ENCODE measurements at places on chromosomes 16 and 17. TPM values are rescaled to one million over a fixed set of nuclear protein-coding genes. Genes with fewer than 3 reads are reported as not detected.

- no peak overlapping the region for H3K4me3 ChIP-seq
- H3K36me3 ChIP-seq: no peaks in the 10 kb centered on the region
- H3K27ac ChIP-seq: no peak overlapping the region
- no peaks in the 10 kb centered on the region for H3K4me1 ChIP-seq
Measured at GRCh38 chr16:10675216-10675615, 19.5 kb downstream of the TEKT5 start.

DNA sequence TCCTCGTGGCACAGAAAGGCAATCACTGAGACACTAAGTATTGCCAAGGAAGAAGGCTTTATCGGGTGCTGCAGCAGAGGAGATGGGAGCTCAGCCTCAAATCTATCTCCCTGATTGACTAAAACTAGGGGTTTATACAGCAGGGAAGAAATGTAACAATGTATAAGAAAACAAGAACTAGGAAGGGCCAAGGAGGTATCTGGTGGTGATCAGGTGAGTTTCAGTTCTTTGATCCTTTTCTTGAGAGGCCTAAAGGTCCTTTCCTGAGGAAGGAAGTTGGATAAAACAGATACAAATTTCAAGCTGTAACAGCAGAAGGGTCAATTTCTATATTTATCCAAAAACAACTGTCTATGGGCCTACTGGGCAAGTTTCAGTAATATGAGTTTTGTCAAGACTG lies 212.4 kb downstream of the COPRS start:
- H3K4me1 ChIP-seq: no peaks in the 10 kb centered on the region
- H3K27me3 ChIP-seq: no peaks in the 10 kb centered on the region
- no peaks in the 10 kb centered on the region for H3K36me3 ChIP-seq
- H3K4me3 ChIP-seq: no peak overlapping the region
- no peak for DNase-seq
- no peak overlapping the region for H3K27ac ChIP-seq

DNA sequence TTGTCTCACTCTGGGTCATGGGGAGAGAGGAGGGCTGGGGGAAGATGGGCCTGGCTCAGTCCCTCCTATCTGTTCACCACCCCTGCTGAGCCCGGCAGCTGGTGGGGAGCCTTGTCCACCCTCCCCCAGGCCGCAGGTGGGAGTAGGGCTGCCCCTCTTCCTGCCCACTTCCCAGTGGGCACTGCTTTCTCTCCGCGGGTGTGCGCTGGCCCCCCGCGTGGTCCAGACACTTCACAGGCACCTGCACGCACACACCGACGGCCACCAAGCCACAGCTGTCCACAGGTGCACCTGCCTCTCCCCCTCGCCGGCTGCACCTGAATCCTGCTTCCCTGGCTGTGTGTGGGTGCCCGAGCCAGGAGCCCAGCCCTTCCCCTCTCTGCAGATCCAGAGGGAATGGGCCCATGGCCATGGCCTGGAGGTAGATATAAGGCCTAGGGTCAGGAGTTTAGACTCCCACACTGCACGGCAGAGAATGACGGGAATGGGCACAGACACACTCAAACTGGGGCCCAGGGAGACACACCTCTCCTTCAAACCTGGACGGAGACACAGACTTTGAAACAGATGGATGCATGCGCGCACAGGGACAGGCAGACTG lies 2.0 kb downstream of the NHERF2 start:
- H3K4me1 ChIP-seq: peaks cover 48% of the 10 kb centered on the region
- no peak overlapping the region for H3K27ac ChIP-seq
- DNase-seq: peak; percentile 77
- no peaks in the 10 kb centered on the region for H3K27me3 ChIP-seq
- peaks cover 15% of the 10 kb centered on the region for H3K36me3 ChIP-seq

- H3K36me3 ChIP-seq: no peaks in the 10 kb centered on the region
- H3K27ac ChIP-seq: no peak overlapping the region
- no peaks in the 10 kb centered on the region for H3K4me1 ChIP-seq
- no peak for DNase-seq
Measured at GRCh38 chr16:83550183-83550569, 257.6 kb upstream of the HSBP1 start.

- H3K36me3 ChIP-seq: no peaks in the 10 kb centered on the region
- no peak overlapping the region for H3K4me3 ChIP-seq
- no peaks in the 10 kb centered on the region for H3K27me3 ChIP-seq
Measured at GRCh38 chr17:59367657-59368045, 36.2 kb downstream of the YPEL2 start.

DNA sequence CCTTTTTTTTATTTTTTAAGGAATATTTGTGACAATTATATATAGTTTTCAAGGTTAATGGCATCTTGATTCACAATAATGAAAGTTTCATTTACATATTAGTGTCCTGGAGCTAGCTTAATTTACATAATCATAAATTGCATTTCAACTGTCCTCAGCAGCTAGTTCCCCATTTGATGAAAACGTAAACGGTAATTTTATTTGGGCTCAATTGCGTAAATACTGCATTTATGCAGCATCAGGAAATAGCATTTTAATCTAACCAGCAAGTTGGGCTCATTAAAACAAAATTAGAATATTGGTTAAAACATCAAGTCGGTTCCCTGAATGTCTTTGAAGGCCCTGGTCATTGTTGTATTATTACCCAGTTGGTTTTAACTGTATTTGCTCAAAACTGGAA lies 136.8 kb upstream of the CDH5 start:
- no peak overlapping the region for H3K4me3 ChIP-seq
- no peak overlapping the region for H3K27ac ChIP-seq
- H3K27me3 ChIP-seq: no peaks in the 10 kb centered on the region
- H3K36me3 ChIP-seq: no peaks in the 10 kb centered on the region

- H3K27ac ChIP-seq: no peak overlapping the region
- no peaks in the 10 kb centered on the region for H3K36me3 ChIP-seq
- no peak for DNase-seq
- no peak overlapping the region for H3K4me3 ChIP-seq
- no peaks in the 10 kb centered on the region for H3K27me3 ChIP-seq
- H3K4me1 ChIP-seq: no peaks in the 10 kb centered on the region
Measured at GRCh38 chr17:43841282-43841681, 5.7 kb upstream of the CD300LG start.

DNA sequence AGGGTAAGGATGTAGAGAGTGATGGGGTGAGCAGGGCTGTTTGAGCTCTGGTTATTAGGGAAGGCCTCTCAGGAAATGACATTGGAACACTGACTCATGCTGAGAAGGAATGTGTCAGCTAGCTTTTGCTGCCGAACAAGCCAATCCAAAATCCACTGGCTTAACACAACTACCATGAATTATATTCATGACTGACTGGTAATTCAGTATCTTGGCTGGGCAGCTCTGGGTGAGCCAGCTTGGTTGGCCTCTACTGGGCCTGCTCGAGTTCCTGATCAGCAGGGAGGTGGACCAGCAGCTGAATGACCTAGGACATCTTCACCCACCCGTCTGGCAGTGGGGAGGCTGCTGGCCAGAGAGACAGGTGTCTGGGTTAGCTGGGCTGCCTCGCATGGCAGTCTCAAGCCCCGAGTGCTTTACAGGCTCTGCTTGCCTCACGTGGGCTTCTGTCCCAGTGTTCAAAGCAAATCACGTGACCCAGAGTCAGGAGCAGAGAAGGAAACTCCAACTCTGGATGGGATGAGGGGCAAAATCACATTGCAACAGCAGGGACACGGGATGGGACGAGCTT lies 209.4 kb downstream of the KATNIP start:
- no peak overlapping the region for H3K27ac ChIP-seq
- DNase-seq: no peak
- H3K27me3 ChIP-seq: no peaks in the 10 kb centered on the region
- H3K4me1 ChIP-seq: no peaks in the 10 kb centered on the region
- H3K4me3 ChIP-seq: no peak overlapping the region

- no peak overlapping the region for H3K4me3 ChIP-seq
- H3K27me3 ChIP-seq: no peaks in the 10 kb centered on the region
- no peak for DNase-seq
- peaks cover 2% of the 10 kb centered on the region for H3K4me1 ChIP-seq
- no peaks in the 10 kb centered on the region for H3K36me3 ChIP-seq
Measured at GRCh38 chr17:77460514-77461046, 319.8 kb downstream of the SEC14L1 start.

DNA sequence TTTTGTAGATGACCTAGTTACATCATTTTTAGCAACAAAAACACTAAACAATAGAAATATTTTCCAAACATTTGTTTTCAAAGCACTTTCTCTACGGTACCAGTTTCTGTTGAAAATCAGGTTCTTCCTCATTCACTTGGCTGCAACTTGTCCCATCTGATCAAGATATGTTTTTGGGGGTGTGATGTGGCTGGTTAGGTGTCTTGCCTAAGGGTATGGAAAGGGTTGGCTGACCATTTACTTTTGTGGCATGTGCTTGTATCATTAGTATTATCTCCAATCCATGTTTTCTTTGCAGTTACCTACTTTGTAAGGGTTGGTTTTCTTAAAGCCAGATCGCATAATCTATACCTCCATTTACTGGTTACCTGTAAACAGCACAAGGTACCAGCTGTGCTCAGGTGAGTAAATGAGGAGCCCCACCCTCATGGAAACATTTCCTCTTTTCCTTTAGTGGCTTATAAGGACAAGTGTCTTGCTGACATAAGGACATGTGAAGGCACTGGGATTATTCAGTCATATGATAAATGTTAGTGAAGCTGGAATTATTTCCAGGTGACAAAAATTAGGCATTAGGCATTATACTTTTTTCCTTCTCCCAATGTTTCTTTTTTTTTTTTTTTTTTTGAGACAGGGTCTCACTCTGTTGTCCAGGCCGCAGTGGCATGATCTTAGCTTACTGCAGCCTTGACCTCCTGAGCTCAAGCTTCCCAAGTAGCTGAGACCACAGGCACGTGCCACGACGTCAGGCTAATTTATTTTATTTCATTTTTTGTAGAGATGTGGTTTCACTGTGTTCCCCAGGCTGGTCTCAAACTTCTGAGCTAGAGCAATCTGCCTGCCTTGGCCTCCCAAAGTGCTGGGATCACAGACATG lies 162.0 kb downstream of the CCDC182 start:
- H3K36me3 ChIP-seq: no peaks in the 10 kb centered on the region
- H3K4me1 ChIP-seq: no peaks in the 10 kb centered on the region
- no peak for DNase-seq
- no peaks in the 10 kb centered on the region for H3K27me3 ChIP-seq
- no peak overlapping the region for H3K4me3 ChIP-seq

DNA sequence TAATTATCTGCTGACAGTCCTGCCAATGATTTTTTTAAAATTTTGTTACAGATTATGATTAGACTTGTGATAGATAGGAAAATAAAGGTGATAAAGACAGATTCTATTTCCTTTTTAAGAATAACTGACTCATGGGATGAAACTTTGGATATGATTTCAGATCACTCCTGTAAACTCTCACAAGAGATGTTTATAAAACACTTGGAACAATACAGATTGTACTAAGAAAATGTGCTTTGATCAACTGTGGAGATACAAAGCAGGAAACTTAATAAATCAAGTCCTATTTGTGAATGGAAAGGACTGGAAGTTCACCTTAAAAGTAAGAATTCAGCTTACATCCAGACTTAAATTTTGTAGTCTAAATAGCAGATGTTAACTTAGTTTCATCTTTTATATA lies 21.4 kb downstream of the MRTFB start:
- H3K4me3 ChIP-seq: no peak overlapping the region
- H3K36me3 ChIP-seq: no peaks in the 10 kb centered on the region
- DNase-seq: no peak
- H3K27me3 ChIP-seq: no peaks in the 10 kb centered on the region

- DNase-seq: no peak
- no peak overlapping the region for H3K4me3 ChIP-seq
- no peaks in the 10 kb centered on the region for H3K27me3 ChIP-seq
- H3K27ac ChIP-seq: no peak overlapping the region
- no peaks in the 10 kb centered on the region for H3K36me3 ChIP-seq
Measured at GRCh38 chr17:46868689-46869187, 17.4 kb downstream of the WNT9B start.

DNA sequence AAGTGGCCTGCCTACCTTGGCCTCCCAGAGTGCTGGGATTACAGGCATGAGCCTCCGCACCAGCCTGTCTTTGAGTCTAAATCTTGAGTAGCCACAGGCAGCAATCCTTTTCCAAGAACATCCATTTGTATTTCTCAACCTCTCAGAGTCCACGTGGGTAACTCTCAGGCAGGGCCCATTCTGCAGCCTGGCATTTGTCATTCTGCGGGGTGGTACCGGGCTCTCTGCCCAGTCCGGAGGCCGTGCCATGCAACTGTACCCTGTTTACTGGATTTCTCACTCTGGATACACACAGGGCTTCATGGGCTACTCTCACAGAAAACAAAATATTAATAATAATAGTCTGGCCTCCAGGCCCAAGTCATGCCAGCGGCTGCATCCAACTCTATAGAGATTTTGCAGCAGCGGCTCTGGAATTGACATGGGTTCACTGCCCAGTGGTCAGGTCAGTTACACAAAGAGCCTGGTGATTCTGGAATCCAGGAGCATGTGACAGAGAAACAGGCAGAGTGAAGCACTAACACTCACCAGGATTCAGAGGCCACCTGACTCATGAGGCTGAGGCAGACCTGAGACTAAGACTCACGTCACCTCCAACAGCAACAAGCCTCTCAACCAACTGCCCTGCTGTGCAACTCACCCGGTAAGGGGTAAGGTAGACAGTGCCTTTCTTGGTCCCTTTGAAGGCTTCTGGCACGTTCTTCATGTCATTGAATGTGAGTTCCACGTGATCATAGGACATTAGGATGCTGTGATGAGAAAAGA lies 4.0 kb downstream of the WBP2 start:
- no peaks in the 10 kb centered on the region for H3K4me1 ChIP-seq
- DNase-seq: peak; percentile 87
- H3K27me3 ChIP-seq: no peaks in the 10 kb centered on the region
- H3K36me3 ChIP-seq: peaks cover 10% of the 10 kb centered on the region
- H3K27ac ChIP-seq: peak overlapping the region; percentile 61

DNA sequence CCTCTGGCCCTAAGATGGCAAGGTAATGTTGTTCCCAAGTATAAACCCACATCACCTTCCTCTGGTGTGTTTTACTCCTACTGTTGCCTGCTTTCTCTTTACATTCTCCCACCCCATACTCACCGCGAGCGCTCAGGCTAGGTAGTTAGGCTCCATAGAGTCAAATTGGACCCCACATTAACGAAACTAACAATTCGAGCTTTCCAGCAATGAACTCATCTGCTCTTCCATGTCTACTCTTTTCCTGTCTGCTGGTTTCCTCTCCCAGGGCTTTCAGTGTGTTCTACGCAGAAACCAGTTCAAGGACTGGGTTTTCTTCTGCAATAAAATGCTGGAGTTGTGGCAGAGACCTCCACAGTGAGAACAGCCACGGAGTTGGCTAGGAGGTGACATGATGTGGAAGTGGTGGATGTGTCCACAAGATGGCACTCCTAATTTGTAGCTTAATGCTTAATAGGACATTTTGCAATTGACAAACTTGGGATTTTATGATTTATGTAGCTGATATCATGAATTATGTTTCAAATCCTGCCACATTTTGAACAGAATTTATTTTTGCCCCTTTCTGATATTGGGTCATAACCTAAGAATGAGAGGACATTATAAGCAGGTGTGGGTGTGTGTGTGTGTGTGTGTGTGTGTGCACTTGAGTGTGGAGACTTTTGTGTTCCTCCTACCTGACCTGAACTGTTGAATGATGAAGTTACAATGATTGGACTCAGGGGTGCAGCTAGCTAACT lies 2.2 kb upstream of the UQCRC2 start:
- DNase-seq: no peak
- peaks cover 28% of the 10 kb centered on the region for H3K4me1 ChIP-seq
- no peak overlapping the region for H3K4me3 ChIP-seq
- H3K27ac ChIP-seq: no peak overlapping the region

GRCh38 chr17:37180376-37180775 lies 195.4 kb upstream of the C17orf78 start:
- H3K36me3 ChIP-seq: no peaks in the 10 kb centered on the region
- no peak for DNase-seq
- no peaks in the 10 kb centered on the region for H3K27me3 ChIP-seq
- no peak overlapping the region for H3K27ac ChIP-seq
- H3K4me1 ChIP-seq: no peaks in the 10 kb centered on the region

The GRB7 gene
- total RNA-seq: 10.9 TPM

The ALKBH5 gene
- 68.4 TPM for total RNA-seq

The SPATA32 gene
- not detected for total RNA-seq

The GAS2L2 gene
- not detected for total RNA-seq

The OR1F1 gene
- total RNA-seq: not detected
